A549 (cell line): ENCODE measurements at places on chromosomes 1 and 21. TPM values are rescaled to one million over a fixed set of nuclear protein-coding genes. Genes with fewer than 3 reads are reported as not detected.
A peak's percentile ranks its signal among the peaks of the same experiment; 100 is the strongest.

DNA sequence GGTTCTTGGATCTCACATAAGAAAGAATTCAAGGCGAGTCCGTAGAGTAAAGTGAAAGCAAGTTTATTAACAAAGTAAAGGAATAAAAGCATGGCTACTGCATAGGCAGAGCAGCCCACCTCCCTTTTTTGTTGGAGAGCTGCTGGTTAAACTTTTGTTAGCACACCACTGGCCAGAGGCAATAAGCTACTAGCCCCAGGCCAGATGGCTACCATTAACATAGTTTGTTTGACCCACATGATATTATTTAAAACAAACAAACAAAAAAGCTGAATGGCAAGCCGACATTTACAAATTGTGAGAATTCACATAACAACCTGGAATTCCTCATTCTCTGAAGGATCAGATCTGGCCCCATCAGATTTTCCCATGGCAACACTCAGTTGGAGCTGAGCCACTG is 19.1 kb upstream of the PAXBP1 start:
- no peak for DNase-seq

- DNase-seq, result no peak
These were observed 26.4 kb upstream of the LRIG2 start for GRCh38 chr1:113046569-113046968.

DNA sequence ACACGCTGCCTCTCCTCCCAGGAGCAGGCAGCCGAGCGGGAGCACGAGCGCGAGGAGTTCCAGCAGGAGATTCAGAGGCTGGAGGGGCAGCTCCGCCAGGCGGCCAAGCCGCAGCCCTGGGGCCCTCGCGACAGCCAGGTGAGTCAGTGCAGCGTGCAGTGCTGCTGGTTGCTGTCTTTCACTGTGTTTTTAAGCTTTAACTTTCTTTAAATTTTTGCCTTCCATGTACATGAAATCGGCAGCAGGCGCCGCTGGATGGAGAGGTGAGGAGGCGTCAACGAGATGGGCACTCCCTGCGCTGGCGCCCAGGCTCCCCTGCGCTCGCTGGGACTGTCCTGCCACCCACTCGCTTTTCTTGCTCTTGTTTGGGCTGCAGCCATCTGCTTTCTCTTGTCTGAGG is 60.7 kb upstream of the DIP2A start:
- no peak for DNase-seq

DNA sequence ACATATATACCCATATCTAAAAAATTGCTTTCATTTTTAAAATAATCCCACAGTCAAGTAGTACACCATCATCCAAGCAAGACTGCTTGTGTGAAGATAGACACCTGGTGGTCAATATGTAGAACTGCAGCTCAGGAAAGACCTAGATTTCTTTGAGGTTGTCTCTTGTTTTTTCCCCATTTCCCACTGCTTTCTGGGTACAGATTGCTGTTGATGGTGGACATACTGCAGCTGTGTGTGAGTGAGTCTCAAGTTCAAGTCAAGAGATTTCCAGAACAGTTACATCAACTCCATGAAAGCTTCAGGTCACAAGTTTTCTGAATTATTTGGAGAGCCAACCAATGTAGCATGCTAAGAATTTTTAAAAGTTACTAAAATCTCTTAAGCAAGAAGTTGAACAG is 306.4 kb downstream of the DUSP10 start:
- DNase-seq, result peak; percentile 36

GRCh38 chr21:46226920-46227599 is 1.5 kb downstream of the LSS start:
- no peak for DNase-seq

GRCh38 chr1:51519865-51520699 is 1.0 kb upstream of the EPS15 start:
- no peak for DNase-seq

GRCh38 chr1:78303620-78304019 is 187.2 kb upstream of the PTGFR start:
- no peak for DNase-seq

DNA sequence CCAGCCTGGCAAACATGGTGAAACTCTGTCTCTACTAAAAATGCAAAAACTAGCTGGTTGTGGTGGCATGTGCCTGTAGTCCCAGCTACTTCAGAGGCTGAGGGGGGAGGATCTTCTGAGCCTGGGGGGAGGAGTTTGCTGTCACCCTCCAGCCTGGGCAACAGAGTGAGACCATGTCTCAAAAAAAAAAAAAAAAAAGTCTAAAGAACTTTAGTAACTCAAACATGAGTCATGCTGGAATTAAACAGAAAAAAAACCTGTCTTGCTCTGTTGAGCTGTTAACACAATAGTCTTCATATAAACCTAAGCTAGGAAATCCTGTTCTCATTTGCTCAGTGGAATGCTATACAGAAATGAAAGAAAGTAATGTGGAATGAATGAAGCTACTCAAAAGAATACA is 16.7 kb upstream of the DISP1 start:
- DNase-seq, result no peak

DNA sequence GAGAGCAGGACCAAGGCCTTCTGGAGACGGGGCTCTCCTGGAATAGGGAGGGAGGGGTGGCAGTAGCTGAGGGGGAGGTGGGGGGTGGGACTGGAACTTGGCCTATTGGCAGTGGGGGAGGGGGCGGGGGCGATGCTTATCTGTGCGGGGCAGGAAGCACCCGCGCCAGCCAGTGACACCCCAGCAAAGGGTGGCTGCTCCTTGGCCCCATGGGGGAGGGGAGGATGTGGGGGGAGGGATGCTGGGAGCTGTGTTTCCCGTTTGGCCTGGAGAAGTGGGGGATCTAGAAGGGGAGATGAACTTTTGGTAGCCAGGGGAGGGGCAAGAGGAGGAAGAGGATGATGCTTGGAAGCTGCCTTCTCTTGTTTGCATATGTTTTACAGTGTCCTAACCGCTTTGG is 11.0 kb downstream of the ZBTB7B start:
- no peak for DNase-seq

GRCh38 chr1:2346691-2347408 is 44.5 kb downstream of the MORN1 start:
- DNase-seq, result no peak

CFHR2 gene
- not detected in 3 replicates for polyA plus RNA-seq

DNA sequence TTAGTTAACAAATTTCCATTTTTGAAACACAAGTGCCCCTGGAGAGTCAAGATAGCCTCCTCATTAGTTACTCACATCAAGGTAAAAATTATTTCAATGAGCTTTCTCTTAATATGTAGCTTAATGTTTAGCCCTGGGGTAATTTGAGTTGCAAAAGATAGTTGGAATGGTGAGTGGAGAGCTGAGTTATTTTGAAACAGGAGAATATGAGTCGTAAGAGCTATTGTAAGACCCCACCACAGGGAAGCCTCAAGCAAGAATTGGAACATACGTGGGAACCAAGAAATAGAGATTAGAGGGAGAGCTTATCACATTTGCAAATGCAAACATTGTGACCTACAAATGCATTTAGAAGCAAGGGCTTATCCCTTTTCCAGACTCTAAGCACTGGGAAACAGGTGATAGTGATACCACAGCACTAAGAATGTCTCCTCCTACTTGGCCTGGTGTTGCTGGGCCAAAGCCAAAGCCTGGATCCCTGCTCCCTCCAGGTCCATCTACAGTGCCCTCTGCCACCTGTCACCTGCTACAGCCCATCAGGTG is 635.1 kb downstream of the PTPRC start:
- no peak for DNase-seq

DNA sequence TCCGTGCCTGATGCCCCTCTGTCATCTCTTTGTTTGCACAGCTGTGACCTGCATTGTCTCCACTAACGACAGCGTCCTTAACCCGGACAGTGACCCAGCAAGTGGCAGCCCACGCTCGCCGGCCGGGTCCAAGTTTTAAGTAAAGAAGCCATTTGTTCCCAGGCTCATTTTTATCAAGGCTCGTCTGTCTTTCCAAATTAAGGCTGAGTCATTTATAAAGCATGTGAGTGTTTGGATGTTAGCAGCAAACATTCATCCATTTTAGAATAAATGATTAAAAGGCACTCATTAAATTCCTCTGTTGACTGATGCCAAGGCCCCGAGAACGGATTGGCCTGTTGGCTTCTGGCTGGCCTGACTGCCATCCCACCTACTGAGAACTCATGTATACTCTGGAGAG is 514.5 kb downstream of the NPHP4 start:
- DNase-seq, result no peak

- no peak for DNase-seq
These were observed 73.3 kb downstream of the PLPP3 start for GRCh38 chr1:56505792-56506743.

DNA sequence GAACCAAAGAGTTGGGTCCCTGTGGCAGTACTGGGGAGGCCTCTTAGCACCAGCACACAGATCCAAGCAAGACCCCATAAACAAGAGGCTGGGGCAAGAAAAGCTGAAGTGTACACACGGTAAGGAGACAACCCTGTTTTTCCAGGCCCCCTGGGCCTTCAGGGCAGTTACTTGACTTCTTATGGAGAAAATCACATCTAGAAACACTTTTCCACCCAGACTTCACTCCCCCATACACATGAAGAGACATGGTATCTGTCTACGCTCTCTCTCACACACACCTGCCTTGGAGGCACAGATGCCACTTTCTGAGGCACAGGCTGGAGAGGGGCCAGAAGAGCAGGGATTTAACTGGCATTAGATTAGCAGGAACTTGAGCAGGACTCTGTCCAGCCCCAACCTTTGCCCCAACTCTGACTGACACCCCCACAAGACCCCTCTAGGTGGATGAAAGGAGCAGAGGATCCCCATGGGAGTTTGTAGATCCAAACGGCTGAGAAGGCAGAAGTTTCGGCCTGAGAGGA is 2.2 kb downstream of the CERS2 start:
- DNase-seq, result no peak

SAMD11 gene
- polyA plus RNA-seq, result 32.9 to 52.8 TPM (median 46.2 TPM) in 3 replicates

CDC7 gene
- polyA plus RNA-seq, result 9.4 to 10.1 TPM (median 9.6 TPM) in 3 replicates

- DNase-seq, result no peak
These were observed 373.1 kb downstream of the TBX15 start for GRCh38 chr1:118615066-118615465.

FABP3 gene
- not detected in 3 replicates for polyA plus RNA-seq

- DNase-seq, result peak; percentile 39
These were observed 101.7 kb downstream of the BCAR3 start for GRCh38 chr1:93579891-93580290.
